ENCODE measurements at places on chromosomes 13 and 19.

GRCh38 chr13:29362849-29363604 is 232.5 kb downstream of the SLC7A1 start:
- peak; percentile 42 for DNase-seq

- DNase-seq: no peak
These were observed 232.9 kb downstream of the ZIC5 start for GRCh38 chr13:99738626-99739025.

GRCh38 chr13:61029064-61029463 is 386.6 kb downstream of the PCDH20 start:
- peak; percentile 39 for DNase-seq

- no peak for DNase-seq
These were observed 1.2 kb upstream of the SLAIN1 start for GRCh38 chr13:77696006-77696878.

- no peak for DNase-seq
These were observed 165.1 kb downstream of the PDS5B start for GRCh38 chr13:32751340-32751739.

- no peak for DNase-seq
These were observed 3.5 kb upstream of the SIGLEC7 start for GRCh38 chr19:51138549-51138979.

DNA sequence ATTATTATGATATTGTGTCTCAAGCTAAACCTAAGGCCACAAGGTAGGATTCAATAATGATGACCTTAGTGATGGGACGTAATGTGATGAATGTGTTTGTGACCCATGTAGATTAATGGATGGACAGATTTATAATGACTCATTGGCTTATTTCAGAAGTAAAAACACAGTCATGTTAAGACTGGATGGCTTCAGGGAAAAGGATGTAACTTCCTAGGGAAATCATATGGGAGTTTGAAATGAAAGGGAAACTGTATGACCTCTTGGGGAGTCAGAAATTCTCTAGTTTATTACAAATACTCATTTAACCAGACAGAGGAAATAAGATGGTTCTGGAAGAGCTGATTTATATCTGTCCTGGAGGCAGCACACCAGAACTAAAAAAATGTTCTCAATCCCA is 2.9 kb downstream of the EDNRB start:
- no peak for DNase-seq

DNA sequence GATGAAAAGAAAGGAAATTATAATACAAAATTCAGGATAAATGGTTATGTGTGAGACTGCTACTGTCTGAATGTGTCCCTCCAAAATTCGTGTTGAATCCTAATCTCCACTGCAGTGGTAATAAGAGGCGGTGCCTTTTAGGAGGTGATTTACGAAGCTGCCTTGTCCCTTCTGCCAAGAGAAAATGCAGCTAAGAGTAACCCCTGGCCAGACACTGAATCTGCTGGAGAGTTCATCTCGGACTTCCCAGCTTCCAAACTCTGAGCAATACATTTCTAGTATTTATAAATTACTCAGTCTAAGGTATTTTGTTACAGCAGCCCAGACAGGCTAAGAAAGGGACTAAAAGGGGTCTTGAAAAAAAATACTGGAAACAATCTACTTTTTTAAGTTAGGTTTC is 152.6 kb downstream of the KLF12 start:
- no peak for DNase-seq

- no peak for DNase-seq
These were observed 25.3 kb downstream of the POMP start for GRCh38 chr13:28684257-28684656.

DNA sequence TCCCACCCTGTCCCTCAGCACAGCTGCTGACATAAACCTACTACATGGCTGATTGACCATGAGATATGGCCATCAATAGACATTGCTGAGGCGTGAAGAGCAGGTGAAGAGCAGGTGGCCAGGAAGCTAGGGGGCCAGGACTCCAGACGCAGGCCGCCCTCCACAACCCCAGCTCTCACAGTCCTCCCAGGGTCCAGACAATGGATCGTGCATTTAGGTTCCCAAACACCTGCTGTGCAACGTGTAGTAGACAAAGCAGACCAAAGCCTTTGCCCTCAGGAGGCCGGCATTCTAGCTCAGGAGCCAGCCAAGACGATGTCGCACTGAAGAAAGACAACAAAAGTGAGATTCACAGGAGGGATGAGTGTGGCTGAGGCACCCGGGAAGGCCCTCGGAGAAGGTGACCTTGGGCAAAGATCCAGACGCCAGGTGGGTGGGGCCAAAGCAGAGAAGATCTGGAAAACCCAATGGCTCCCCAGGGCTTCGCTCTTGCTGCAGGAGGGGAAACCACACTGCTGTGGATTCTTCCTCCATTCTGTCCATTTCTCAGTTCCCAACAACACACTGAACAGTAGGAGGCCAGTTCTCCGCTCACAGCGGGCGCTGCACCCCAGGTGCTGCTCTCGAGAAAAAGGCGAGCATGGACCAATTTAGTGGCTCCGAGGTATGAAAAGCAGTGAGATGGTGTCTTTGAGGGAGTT is 1.4 kb downstream of the FFAR1 start:
- DNase-seq: no peak

Measured in HT1080 (cell line).